PC-9 (cell line): ENCODE measurements at places on chromosomes 5 and 9. TPM values are rescaled to one million over a fixed set of nuclear protein-coding genes. Genes with fewer than 3 reads are reported as not detected.

Gene CD72
- total RNA-seq = 3.2 and 4.1 TPM in 2 replicates

Gene ESM1
- total RNA-seq = 0.15 TPM in 1 of 2 replicates, not detected in the other

Gene OGN
- total RNA-seq = not detected in 2 replicates

Gene EPB41L4A
- total RNA-seq = 9.4 and 13.4 TPM in 2 replicates

GRCh38 chr5:160159991-160160792 lies 40.9 kb upstream of the PWWP2A start:
- no peak overlapping the region for H3K27ac ChIP-seq
- no peak overlapping the region for H3K4me3 ChIP-seq
- H3K36me3 ChIP-seq = no peaks in the 10 kb centered on the region
- H3K27me3 ChIP-seq = no peaks in the 10 kb centered on the region

DNA sequence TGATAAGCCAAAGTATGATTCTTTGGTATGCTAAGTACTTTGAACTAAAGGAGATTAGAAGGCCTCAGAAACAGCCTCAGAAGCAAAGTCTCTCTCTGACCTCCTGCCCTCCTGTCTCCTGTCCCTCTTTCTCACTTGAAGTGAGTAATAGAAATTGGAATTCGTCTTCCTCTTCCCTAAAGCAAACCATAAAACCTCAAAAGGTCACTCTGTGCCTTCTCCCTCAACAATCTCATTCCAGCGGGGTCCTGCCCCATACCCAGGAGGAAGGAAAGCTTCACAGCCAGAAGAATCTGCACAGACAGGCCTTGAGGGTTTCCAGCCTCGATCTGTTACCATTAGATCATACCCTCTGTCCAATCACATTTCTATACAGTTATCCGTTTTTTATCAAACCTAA lies 87.8 kb downstream of the HAPLN1 start:
- peaks cover 12% of the 10 kb centered on the region for H3K4me1 ChIP-seq
- no peaks in the 10 kb centered on the region for H3K36me3 ChIP-seq
- no peaks in the 10 kb centered on the region for H3K27me3 ChIP-seq
- peak overlapping the region; percentile 31; the same call in 1 of the 2 replicates for H3K27ac ChIP-seq
- H3K4me3 ChIP-seq = no peak overlapping the region

DNA sequence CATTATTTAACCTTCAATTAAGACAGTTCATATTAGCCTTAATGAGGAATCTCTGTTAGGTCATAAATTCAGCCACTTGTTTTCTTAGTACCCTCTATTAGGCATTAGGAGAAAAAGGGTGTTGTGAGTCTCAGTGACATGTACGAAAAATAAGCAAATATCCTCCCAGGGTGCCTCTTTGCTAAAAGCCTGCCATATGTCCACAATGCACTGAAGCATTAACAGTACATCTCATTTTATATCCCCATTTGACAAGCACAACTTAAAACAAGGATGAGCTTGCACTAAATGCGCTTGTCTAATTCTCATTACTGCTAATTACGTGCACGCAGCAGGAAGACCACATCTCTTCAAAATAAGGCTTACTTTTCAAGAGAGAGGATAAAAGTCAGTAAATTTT lies 48.4 kb upstream of the SRFBP1 start:
- no peak overlapping the region for H3K27ac ChIP-seq
- no peaks in the 10 kb centered on the region for H3K36me3 ChIP-seq
- no peak for DNase-seq
- no peaks in the 10 kb centered on the region for H3K27me3 ChIP-seq
- H3K4me3 ChIP-seq = no peak overlapping the region

DNA sequence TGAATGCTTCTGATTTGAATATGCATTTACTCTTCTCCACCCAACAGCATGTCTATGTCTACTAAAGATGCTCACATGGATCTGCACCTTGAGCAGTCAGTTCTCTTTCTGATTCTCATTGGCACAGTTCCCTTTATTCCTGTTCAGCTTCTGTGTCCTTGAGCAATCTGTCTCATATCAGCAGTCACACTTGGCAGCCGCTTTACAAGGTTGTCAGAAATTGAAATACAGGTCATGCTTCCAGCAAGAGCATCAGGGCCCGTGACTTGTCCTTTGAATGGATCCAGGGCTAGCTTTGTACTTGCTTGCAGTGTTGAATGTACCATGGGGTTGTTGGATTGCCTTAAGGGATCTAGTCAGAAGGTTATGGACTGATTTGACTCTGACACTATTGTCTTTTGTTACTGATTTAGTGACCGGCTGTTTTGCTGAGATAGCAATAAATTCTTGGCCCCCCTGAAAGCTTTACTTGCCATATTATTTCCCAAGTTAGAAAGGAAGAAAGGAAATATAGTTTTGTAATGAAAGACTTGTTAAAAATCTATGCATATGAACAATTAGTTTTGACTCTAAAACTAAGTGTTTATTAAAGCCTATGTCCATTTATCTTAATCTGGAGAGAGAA lies 273.4 kb upstream of the ISL1 start:
- H3K27ac ChIP-seq = no peak overlapping the region
- no peak for DNase-seq

DNA sequence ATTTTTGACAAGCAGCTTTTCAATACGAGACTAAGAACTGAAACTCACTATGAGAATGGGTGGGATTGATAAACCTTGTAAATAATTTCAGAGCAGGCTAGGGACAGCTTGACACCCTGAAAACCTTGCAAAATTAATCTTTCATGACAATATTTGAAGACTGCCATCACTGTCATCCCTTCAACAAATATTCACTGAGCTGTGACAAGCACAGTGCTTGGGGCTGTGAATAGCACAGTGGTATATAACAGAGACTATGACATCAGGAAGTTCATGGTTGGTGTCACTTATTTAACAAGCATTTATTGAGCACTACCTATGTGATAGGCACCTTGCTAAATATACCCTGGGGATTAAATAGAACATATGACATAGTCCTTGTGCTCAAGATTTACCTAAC lies 741.0 kb upstream of the RIOK2 start:
- no peak for DNase-seq
- no peak overlapping the region for H3K4me3 ChIP-seq
- no peaks in the 10 kb centered on the region for H3K36me3 ChIP-seq
- no peaks in the 10 kb centered on the region for H3K4me1 ChIP-seq

- H3K36me3 ChIP-seq = no peaks in the 10 kb centered on the region
- DNase-seq = no peak
- no peaks in the 10 kb centered on the region for H3K4me1 ChIP-seq
- H3K4me3 ChIP-seq = no peak overlapping the region
- H3K27me3 ChIP-seq = no peaks in the 10 kb centered on the region
- no peak overlapping the region for H3K27ac ChIP-seq
Measured at GRCh38 chr5:138819081-138819480, 56.1 kb downstream of the LRRTM2 start.

DNA sequence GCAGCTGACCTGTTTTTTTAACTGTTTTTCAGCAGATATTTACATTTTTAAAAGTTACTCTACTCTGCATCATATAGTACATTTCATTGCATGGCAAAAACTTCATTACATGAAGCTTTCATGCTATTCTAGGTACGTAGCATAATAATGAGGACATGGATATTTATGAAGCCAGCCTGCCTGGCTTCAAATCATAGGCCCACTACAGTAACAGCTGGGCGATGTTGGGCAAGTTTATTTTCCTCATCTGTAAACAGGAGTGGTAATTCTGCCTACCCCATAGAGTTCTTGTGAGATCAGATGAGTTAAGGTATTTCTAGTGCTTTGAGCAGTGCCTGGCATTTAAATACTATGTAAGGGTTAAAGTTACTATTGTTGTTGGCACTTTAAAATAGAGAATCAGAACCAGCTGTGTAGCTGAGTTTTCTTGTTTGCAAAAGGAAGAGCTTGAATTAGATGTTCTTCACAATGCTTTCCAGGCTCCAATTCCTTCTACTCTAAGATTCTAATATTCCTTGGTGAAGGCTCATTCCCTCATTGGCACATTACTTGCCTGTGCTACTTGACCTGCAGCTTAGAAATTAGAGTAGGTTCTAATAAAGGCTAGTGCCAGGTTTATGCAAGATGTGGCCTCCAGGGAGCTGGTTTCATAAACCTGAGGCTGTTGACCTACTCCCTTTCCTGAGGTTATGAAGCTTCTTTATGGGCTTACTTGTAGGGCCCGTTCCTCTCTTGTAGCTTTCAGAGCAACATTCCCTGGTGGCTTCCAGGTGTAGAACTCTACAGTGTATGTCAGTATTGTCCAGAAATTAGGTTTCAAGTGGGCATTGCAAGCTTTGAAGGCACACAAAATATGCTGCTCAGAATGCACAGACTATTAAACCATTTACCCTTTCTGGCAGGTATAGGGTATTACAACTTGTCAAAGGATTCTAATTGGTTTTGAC lies 14.5 kb downstream of the ANP32B start:
- no peak for DNase-seq
- H3K4me1 ChIP-seq = no peaks in the 10 kb centered on the region
- no peak overlapping the region for H3K27ac ChIP-seq
- no peaks in the 10 kb centered on the region for H3K27me3 ChIP-seq

GRCh38 chr5:149667829-149668330 lies 62.2 kb upstream of the PPARGC1B start:
- H3K27ac ChIP-seq = no peak overlapping the region
- no peak for DNase-seq
- H3K4me3 ChIP-seq = no peak overlapping the region
- no peaks in the 10 kb centered on the region for H3K36me3 ChIP-seq
- no peaks in the 10 kb centered on the region for H3K4me1 ChIP-seq
- no peaks in the 10 kb centered on the region for H3K27me3 ChIP-seq

GRCh38 chr5:133882846-133883245 lies 85.6 kb downstream of the C5orf15 start:
- no peaks in the 10 kb centered on the region for H3K4me1 ChIP-seq
- no peak overlapping the region for H3K4me3 ChIP-seq
- no peaks in the 10 kb centered on the region for H3K27me3 ChIP-seq
